ENCODE measurements at places on chromosomes 1 and 21. TPM values are rescaled to one million over a fixed set of nuclear protein-coding genes. Genes with fewer than 3 reads are reported as not detected.

The NPHP4 gene
- total RNA-seq: 13.2 TPM

The PAX7 gene
- total RNA-seq: not detected

The CA6 gene
- not detected for total RNA-seq

- peak; percentile 69 for DNase-seq
Observed at GRCh38 chr1:27388337-27389005, 4.0 kb upstream of the GPR3 start.

GRCh38 chr1:20137055-20137454 lies 2.1 kb upstream of the PLA2G2F start:
- DNase-seq: no peak

DNA sequence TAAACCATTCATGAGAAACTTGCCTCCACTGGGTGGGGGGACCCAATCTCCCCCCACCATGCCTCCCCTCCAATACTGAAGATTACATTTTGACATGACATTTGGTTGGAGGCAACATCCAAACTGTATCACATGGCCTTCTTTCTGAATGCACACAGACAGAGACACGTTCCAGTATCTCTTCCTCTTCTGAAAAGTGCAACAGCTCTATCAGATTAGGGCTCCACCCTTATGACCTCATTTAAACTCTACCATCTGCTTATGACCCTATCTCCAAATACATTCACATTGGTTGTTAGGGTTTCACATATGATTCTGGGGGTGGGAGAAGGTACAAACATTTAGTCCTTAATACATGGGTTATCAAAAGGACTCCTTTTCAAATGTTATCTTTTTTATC lies 481.8 kb upstream of the NFIA start:
- DNase-seq: no peak

DNA sequence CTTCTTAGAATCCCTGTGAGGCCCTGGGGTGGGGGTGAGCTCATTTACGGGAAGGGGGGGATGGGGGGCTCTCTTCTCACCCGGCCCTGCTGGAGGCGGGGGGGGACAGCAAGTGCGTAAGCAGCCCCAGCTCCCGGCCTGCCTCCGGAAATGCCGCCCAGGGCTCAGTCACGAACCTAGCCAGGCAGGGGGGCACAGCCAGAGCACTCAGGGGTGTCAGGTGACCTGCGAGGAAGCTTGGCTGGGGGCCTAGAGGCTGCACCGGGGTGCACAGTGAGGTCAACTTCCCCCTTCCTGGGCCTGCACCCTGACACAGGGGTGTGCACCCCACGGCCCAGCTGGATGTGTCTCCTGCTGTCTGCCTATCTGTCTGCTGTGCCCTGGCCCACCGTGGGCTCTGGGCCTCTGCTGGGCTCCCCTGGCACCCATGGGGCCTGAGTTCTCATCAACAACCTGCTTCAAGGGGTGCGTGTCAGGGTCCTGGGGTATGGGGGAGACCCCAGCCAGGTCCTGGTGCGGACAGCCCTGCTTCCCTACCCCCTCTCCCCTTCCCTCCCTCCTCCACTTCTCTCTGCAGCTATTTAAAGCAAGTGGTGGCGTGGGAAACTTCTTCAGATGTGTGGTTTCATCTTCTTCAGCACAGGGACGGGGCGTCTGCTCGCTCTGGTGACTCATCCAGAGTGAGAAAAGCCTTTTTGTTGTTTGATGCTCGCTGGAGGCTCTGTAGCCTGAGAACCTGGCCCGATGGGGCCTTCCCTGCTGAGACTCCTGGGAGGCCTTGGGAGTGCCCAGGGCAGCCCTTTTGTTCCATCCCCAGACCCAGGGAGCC lies 92.5 kb upstream of the RUNX3 start:
- peak; percentile 97 for DNase-seq

GRCh38 chr1:232586679-232587078 lies 43.3 kb downstream of the SIPA1L2 start:
- DNase-seq: no peak
